Activated CD8-positive, alpha-beta T cell treated with anti-CD3 and anti-CD28 coated beads for 36 hours (primary cell): ENCODE measurements at places on chromosomes 7 and 10. TPM values are rescaled to one million over a fixed set of nuclear protein-coding genes. Genes with fewer than 3 reads are reported as not detected.

The FAM13C gene
- total RNA-seq = not detected

The PRLHR gene
- total RNA-seq = not detected

The CISD1 gene
- total RNA-seq = 58.2 TPM

The NXPH1 gene
- not detected for total RNA-seq

The HOGA1 gene
- total RNA-seq = not detected

The SPDYE6 gene
- total RNA-seq = not detected

The CCL26 gene
- total RNA-seq = not detected

The HMX2 gene
- 0.90 TPM for total RNA-seq

The DOCK1 gene
- total RNA-seq = 0.18 TPM

The AGBL3 gene
- total RNA-seq = 2.7 TPM

DNA sequence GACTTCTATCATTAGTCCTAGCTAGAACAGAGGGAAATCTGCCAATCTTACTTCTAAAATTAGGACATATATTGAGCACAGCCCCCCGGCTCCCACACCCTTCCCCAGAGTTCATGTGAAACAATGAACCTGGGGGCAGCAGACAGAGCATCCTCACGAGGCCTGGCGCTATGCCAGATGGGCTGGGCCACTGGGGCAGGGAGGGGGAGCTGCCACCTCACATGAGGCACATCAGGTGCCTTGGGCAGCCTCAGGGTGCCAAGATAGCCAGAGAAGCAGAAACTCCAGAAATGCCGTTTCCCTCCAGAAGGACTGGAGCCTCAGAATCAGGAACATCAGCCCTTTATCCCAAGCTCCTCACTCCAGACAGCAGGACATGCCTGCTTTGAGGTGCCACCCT is 92.8 kb upstream of the LANCL2 start:
- peaks cover 3% of the 10 kb centered on the region for H3K27me3 ChIP-seq
- no peaks in the 10 kb centered on the region for H3K36me3 ChIP-seq
- no peak overlapping the region for H3K4me3 ChIP-seq
- H3K27ac ChIP-seq = no peak overlapping the region
- no peaks in the 10 kb centered on the region for H3K4me1 ChIP-seq

DNA sequence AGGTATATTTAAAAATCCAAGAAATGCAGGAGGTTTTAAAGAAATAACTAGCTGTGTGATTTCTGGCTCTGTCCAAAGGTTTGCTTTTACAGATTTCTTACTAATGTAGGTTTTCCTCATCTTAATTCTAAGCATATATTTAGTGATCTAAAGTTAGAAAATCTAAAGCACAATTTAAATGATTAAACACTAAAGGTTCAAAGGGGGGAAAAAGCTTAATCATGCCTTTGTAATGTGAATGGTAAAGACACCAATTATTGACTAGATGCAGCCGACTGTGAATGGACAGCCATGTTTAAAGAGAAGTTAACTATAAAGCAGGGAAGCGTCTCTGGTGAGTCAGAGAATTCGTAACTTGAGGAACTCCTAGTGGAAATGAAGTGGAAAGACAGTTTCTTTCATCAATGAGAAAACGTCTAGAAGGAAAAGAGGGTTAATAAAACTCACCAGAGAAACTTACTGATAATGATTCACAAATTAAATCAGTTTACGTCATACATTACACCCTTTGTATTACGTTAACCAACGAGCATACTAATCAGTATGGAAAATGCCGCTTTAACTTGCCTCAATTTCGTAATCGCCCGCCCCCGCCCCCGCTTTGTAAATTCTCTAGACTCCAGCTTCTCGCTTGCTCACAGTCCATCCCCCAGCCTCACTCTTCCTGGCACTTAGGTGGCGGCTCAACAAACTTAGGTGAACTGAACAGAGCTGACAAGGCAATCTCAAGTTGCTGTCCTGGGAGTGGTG is 1.1 kb upstream of the HBP1 start:
- peak; percentile 88 for DNase-seq
- H3K36me3 ChIP-seq = peaks cover 6% of the 10 kb centered on the region
- H3K4me3 ChIP-seq = peak overlapping the region; percentile 90
- H3K27ac ChIP-seq = peak overlapping the region; percentile 99

- no peak overlapping the region for H3K27ac ChIP-seq
- no peaks in the 10 kb centered on the region for H3K36me3 ChIP-seq
- no peak for DNase-seq
- H3K27me3 ChIP-seq = peaks cover 2% of the 10 kb centered on the region
- no peaks in the 10 kb centered on the region for H3K4me1 ChIP-seq
- H3K4me3 ChIP-seq = no peak overlapping the region
Measured at GRCh38 chr7:36103837-36104561, 49.1 kb upstream of the EEPD1 start.

GRCh38 chr10:1733720-1734119 is 3.6 kb downstream of the ADARB2 start:
- no peak for DNase-seq
- no peak overlapping the region for H3K4me3 ChIP-seq
- H3K36me3 ChIP-seq = no peaks in the 10 kb centered on the region

DNA sequence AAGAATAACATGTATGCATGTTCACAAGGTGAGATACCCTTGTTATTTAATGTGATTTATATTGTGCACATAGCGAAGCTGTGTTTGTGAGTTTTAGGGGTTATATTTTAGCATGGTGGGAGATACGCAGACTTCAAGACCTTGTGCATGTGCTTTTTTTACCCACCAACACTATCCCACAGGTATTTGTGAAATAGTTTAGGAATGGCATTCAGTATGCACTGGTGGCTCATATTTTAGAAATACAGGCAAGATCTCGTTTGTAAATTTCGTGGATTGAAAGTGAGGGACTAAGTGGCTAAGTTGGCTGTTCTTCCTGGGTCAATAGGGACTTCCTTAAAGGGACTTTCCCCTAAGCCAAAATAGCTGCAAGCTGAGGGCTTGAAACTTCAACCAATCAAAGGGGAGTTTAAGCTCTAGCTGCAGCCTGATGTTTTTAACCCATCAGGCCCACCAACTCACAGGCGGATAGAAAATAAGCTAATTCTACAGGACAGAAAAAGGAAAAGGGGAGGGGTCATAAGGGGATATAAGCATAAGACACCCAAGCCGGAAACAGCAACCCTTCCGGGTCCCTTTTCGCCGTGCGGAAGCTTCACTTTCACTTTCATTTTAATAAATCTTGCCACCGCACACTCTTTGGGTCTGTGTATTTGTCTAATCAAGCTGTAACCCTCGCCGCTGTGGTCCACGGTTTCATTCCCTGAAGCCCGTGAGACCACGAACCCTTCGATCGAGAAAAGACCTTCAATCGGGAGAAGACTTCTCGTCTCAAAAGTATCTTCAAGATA is 291.0 kb downstream of the GPR158 start:
- no peak overlapping the region for H3K4me3 ChIP-seq
- no peaks in the 10 kb centered on the region for H3K27me3 ChIP-seq
- no peaks in the 10 kb centered on the region for H3K36me3 ChIP-seq
- H3K27ac ChIP-seq = no peak overlapping the region

- H3K27me3 ChIP-seq = no peaks in the 10 kb centered on the region
- H3K4me3 ChIP-seq = no peak overlapping the region
- no peaks in the 10 kb centered on the region for H3K36me3 ChIP-seq
- no peak overlapping the region for H3K27ac ChIP-seq
- no peaks in the 10 kb centered on the region for H3K4me1 ChIP-seq
Measured at GRCh38 chr7:80763289-80763688, 124.8 kb downstream of the CD36 start.

DNA sequence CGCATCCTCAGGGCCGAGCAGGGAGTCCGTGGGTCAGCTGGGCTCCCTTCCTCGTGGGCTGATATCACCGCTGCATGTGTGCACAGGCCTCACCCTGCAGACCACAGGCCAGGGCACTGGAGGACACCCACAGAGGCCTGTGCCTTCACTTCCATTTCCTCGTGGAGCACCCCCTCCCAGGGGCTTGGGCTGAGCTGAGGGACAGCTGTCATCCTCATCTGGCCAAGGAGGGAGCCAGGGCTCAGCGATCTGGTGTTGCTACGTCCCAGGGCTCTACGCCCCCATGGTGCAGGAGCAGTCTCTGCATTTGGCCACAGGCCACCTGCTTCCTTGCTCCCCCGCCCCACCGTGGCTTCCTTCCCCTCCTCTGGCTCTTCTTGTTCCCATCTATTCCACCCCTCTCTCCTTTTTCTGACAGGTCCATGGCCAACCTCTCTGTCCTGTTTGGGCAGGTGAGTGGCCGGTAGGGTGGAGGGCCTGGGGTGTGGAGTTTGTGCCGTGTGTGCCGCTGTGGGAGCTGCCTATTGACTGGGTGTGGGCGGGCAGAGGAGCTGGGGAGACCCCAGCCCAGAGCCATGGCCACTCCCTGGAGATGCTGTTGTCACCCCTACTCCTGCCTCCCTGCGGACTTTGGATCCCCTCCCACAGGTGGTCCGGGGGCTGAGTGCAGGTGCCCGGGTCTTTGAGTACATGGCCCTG is 8.3 kb upstream of the ASIC3 start:
- peaks cover 7% of the 10 kb centered on the region for H3K36me3 ChIP-seq
- H3K4me3 ChIP-seq = no peak overlapping the region
- H3K27ac ChIP-seq = peak overlapping the region; percentile 89

DNA sequence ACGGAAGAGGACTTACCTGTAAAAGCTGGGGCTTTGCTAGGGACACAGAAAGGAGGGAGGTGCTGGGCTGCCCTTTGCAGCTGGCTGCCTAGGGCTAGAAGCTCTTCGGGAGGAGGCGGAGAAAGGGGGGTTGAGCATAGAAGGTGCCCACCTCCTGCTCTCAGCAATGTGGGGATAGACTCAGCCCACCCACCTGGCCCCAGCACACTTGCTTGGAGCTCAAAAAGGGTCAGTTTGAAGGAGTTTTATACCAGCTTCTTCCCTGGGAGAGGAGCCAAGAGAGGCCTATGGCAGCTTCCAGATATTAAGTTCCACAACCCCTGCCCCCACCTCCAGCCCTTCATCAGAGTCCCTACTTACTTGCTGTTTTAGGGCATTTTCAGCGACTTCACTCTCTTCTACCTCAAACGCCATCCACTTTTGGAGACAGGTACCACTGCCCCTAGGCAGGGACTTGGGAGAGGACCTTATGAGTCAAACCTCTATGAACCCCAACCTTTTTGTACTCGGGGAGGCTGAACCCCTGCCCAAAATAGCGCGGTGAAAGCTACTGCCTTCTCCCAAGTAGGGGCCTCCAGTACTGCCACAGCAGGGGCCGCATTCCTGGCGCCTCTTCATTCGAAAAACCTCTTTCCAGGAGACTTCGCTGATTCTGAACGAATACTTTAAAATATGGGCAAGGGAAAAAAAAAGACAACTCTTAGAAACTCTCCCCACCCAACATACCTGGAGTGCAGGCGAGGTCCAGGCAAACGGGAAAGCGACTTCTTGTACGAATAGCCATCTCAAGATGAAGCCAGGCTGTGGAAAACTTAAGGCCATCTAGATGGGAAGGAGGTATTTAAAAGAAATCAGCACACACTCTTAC is 1.2 kb upstream of the EVX1 start:
- DNase-seq = no peak
- H3K4me1 ChIP-seq = peaks cover 19% of the 10 kb centered on the region
- no peak overlapping the region for H3K4me3 ChIP-seq
- no peak overlapping the region for H3K27ac ChIP-seq

DNA sequence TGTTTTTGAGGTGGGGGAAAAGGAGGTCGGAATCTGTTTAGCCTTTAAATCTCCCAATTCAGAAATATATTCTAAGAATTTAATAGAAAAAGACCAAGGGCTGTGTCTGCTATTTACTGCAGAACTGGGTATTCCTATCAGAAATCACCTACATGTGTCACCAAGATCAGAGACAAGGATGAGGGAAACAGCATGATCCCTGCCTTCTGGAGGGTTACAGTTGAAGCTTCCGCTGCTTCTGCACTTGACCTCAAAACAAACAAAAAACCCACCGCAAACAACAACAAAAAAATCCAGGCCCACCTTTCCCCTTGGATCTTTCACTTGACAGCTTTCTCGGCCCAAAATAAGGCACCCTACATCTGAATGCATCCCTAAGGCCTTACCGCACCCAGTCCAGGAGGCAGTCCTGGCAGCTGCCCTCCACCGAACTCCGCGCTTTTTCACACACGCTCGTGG is 750 bp upstream of the CDK14 start:
- DNase-seq = no peak
- H3K4me1 ChIP-seq = peaks cover 17% of the 10 kb centered on the region
- H3K4me3 ChIP-seq = peak overlapping the region; percentile 59
- no peak overlapping the region for H3K27ac ChIP-seq
- peaks cover 52% of the 10 kb centered on the region for H3K27me3 ChIP-seq
- no peaks in the 10 kb centered on the region for H3K36me3 ChIP-seq

DNA sequence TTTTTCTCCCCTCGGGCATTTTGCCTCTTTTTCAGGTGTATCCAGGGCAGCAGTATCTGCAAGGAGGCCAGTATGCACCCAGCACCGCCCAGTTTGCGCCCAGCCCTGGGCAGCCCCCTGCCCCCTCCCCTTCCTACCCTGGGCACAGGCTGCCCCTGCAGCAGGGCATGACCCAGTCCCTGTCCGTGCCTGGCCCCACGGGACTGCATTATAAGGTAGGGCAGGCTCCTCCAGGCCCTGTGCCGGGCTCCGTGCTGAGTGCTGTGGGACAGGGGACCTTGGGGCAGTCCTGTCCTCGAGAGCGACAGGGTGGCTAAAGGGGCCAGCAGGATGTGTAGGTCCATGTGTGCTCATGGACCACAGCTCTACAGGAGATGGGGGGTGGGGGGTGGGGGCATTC is 10.6 kb downstream of the ZMIZ2 start:
- H3K4me3 ChIP-seq = no peak overlapping the region
- H3K4me1 ChIP-seq = peaks cover 5% of the 10 kb centered on the region
- H3K27me3 ChIP-seq = no peaks in the 10 kb centered on the region

DNA sequence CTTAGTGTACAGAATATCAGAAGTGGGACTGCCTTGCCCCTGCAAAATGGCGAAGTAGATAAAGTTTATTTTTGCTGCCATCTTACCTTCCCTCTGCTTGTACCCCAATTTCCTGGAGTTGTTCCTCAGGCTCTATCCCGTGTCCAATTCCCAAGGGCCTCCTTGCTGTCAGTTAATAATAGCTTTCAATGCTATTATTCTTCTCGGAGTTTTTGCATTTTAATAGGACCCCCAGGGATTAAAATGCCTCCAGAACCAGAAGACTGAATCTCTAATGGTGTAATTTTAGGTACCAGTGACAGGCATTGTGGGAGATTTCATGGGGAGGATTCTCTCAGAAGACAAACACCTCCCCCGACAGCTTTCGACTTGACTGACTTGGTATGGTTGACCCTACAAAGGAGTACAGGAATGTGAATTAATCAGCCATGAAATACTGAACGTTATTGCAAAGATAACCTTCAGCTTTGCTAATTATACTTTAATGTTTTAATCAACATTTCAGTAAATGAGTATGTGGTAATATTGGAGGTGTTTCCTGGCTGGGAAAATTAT is 75.2 kb downstream of the ZNF22 start:
- DNase-seq = no peak
- H3K4me3 ChIP-seq = no peak overlapping the region
- H3K4me1 ChIP-seq = peaks cover 7% of the 10 kb centered on the region

- peaks cover 38% of the 10 kb centered on the region for H3K4me1 ChIP-seq
- no peak overlapping the region for H3K4me3 ChIP-seq
- H3K36me3 ChIP-seq = peaks cover 22% of the 10 kb centered on the region
- no peak for DNase-seq
- no peaks in the 10 kb centered on the region for H3K27me3 ChIP-seq
Measured at GRCh38 chr10:59817773-59818172, 64.5 kb upstream of the MRLN start.

GRCh38 chr7:9856668-9857067 is 1117.0 kb upstream of the PHF14 start:
- H3K27ac ChIP-seq = no peak overlapping the region
- no peak overlapping the region for H3K4me3 ChIP-seq
- H3K4me1 ChIP-seq = no peaks in the 10 kb centered on the region
- H3K27me3 ChIP-seq = no peaks in the 10 kb centered on the region
- no peak for DNase-seq

- no peak for DNase-seq
- no peak overlapping the region for H3K4me3 ChIP-seq
- H3K4me1 ChIP-seq = no peaks in the 10 kb centered on the region
- no peaks in the 10 kb centered on the region for H3K36me3 ChIP-seq
Measured at GRCh38 chr7:116788572-116789197, 73.7 kb upstream of the CAPZA2 start.
